ENCODE measurements at places on chromosomes 7 and 10. TPM values are rescaled to one million over a fixed set of nuclear protein-coding genes. Genes with fewer than 3 reads are reported as not detected.

- DNase-seq, result no peak
These were observed 74.4 kb upstream of the SFMBT2 start for GRCh38 chr10:7485244-7485556.

GRCh38 chr7:142327628-142328405 lies 70.0 kb upstream of the PRSS58 start:
- no peak for DNase-seq

GRCh38 chr10:103078309-103078615 lies 114.8 kb downstream of the NT5C2 start:
- no peak for DNase-seq

DNA sequence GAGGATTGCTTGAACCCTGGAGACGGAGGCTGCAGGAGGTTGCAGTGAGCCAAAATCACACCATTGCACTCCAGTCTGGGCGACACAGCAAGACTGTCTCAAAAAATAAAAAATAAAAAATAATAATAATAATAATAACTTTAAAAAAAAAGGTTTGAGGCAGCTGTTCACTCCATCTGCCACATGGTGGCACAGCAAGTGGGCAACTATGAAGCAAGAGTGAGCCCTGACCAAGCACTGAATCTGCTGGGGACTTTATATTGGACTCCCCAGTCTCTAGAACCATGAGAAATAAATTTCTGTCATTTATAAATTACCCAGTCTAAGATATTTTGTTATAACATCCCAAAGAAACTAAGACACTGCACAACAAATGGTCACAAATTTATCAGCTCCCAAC lies 14.6 kb upstream of the BRI3 start:
- no peak for DNase-seq

The DENND2A gene
- 19.0 TPM for total RNA-seq

DNA sequence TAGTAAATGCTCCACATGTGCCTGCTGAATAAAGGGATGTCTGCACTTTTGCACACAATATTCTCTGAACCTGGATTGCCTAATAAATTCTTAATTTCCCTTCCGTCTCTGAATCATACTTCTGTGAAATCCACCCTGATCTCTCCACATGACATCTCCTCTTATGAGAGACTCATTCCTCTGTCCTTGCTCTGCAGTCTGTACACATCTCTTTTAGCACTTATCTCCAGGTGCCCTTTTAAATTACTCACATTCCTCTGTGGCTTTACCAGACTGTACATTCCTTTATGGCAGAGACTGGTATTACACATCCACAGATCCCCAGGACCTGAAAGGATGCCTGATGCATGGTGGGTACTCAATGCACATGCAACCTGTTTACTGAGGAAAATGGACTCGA lies 527.6 kb downstream of the PHTF2 start:
- no peak for DNase-seq

DNA sequence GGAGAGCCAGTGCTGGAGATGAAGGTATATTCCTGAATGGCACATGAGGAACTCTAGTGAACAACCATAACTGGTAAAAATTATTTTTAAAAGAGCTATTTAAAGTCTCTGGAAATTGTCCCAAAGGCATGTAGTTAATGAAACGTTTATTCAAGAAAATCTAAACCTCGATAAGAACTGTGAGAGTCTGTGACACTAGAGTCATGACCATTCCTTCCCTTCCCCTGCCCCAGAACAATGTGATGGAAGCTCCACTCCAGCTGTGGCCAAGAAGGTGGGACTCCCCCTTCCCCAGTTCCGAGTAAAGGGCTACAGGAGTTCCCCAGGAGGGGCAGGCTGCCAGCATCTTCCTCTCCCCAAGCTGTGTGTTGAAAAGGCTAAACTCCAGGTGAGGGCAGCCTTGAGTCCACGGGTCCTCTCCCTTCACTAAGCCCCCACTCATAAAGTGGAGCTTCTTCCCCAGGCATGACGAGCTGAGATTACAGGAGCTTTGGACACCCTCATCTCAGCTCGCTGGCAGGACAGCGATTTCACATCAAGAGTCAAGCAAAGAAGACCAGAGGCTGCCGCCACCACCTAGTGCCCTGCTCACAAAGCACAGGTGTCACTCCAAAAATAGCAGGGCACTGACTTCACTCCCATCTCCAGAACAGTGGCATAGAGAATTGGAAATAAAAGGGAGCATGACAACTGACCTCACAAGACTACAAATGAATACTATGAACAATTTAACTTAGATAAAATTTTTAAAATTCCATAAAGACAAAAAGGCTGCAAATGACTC lies 68.5 kb downstream of the NHLRC2 start:
- no peak for DNase-seq

DNA sequence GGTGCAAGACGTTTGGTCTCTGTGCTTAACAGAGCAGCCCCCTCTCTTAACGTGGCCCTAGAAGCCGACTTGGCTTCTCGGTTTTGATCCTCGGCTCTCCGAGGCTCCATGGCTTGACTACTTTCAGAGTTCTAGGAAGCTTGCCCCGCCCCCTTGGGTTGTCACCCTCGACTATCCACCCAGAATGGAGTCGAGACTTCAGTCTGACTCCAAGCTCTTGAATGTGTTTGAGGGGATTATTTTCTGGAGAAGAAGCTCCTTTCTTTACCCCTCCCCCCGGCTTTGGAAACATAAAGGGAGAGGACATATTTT lies 448 bp downstream of the SEC24C start:
- peak; percentile 74 for DNase-seq

The PLEKHS1 gene
- total RNA-seq, result not detected

GRCh38 chr7:17849504-17849903 lies 90.8 kb downstream of the SNX13 start:
- no peak for DNase-seq

The MEOX2 gene
- 6.3 TPM for total RNA-seq

The PTPRZ1 gene
- 0.88 TPM for total RNA-seq

DNA sequence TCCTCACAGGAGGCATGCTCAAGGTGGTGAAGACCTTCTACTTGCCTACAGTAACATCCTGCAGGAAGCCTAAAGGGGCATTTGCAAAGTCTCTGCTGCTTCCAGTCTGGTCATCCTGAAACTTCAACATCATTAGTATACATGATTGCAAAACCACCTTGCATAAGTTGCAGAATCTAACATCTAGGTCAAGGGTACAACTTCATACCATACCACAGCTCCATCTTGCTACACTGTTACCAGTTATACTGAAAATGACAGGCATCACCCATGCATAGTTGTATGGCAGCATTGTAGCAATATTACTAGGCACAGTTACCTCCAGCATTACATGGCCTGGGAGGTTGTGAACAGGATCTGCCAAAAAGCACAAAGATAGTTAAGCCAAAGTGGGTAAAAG lies 13.7 kb upstream of the MACROH2A2 start:
- DNase-seq, result no peak

DNA sequence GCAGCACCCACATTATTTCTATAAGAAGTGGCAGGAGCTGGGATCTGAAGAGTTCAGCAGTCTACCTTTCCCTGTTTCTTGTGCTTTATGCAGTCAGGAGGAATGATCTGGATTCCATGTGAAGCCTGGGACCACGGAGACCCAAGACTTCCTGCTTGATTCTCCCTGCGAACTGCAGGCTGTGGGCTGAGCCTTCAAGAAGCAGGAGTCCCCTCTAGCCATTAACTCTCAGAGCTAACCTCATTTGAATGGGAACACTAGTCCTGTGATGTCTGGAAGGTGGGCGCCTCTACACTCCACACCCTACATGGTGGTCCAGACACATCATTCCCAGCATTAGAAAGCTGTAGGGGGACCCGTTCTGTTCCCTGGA lies 874 bp upstream of the RBP3 start:
- no peak for DNase-seq

GRCh38 chr10:101293007-101293723 lies 60.8 kb upstream of the BTRC start:
- no peak for DNase-seq

DNA sequence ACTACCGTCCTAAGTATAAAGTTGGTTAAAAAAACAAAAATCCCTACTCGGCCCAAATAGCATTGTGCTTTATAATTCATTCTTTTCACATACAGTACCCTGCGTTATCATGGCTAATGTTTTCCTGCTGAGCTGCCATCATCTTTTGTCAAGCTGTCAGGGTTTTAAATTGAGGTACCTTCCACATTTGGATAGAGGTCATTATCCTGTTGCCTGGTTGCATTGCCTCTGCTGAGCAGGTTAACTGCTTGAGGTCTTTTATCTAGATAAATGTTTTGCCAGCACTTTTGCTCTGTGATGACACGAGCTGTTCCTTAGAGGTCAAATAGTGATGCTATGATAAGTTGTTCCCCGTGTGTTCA lies 94.4 kb upstream of the FZD1 start:
- DNase-seq, result no peak

GRCh38 chr10:103197174-103197573 lies 4.1 kb upstream of the NT5C2 start:
- peak; percentile 60 for DNase-seq

DNA sequence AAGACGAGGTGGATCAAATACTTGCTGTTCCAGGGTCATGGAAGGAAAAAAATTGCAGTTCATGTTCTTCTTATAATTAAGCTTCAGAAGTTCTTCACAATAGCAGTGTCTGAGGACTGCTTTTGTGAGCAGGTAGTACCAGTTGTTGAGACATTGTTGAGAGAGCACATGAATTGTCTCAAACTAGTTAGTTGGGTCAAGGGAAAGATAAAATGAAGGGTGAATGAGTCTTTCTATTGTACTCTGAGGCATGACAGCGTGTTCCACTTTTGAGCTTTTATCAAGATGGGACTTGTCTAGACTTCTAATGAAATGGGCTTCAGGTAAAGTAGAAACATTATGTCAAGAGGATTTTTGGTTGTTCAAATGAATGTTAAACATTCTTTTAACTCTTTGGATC lies 26.0 kb downstream of the KAT6B start:
- DNase-seq, result no peak

GRCh38 chr7:91789086-91789485 lies 91.4 kb downstream of the MTERF1 start:
- DNase-seq, result no peak

- DNase-seq, result no peak
These were observed 13.5 kb downstream of the ZC3HC1 start for GRCh38 chr7:130037703-130038102.

DNA sequence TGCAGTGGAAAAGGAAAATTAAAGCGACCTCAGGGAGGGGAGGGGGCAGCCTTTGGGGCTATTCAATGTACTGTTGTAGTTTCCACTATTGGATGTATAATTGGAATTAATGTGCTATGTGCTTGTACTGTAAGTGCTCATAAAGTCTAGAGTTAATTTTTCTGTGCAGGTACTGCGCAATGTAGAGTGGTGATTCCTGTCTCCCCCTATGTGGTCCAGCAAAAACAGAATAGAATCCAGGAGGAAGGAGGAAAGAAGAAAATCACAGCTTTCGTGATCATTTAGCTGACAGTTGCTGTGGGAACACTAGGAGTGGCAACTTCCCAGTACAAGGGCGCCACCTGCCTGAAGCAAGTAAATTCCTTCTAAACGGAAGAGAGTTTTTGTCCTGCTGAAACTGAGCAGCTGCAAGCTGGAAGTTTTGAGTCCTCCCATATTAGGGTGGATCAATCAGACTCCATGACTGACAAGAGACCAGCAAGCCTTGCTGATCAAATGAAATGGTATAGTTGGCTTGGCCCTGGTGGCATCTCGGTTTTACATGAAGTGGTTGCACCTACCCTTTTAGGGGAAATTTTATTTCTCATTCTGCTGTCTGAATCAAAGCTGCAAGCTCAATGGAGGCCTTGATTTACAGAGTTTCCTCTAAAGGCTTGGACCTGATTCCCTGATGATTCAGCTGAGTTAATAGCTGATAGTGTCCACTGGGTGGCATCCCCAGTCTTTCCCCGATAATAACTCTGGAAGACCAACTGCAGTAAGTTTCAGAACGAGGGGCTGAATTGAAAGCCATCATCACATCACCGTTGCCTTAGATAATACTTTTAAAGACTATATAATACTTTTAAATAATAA lies 299.8 kb downstream of the HGF start:
- peak; percentile 74 for DNase-seq

GRCh38 chr10:101291331-101292193 lies 62.3 kb upstream of the LBX1 start:
- DNase-seq, result peak; percentile 73

DNA sequence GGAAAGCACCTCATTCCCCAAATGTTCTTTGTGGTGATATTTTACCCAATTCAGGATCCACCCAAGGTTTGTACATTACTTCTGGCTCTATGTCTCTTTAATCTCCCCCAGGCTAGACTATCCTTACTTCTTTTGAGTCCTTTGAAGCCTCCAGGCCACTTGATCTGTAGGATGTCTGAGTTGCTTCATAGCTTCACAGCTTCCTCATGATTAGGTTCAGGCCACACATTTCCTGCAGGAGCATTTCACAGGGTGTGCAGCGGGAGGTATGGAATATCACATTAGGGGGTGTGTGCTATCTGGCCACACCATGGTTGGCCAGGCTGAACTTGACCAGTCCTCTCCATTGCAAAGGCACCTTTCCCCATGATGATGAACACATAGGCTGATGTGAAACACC lies 18.7 kb downstream of the TSPAN15 start:
- no peak for DNase-seq

The EVX1 gene
- total RNA-seq, result not detected

GRCh38 chr7:117715784-117716445 lies 157.3 kb downstream of the CTTNBP2 start:
- DNase-seq, result no peak

The C10orf53 gene
- total RNA-seq, result not detected

The ARL4A gene
- total RNA-seq, result 17.9 TPM

- peak; percentile 84 for DNase-seq
These were observed 1090.1 kb downstream of the KCNMA1 start for GRCh38 chr10:76547352-76547972.

DNA sequence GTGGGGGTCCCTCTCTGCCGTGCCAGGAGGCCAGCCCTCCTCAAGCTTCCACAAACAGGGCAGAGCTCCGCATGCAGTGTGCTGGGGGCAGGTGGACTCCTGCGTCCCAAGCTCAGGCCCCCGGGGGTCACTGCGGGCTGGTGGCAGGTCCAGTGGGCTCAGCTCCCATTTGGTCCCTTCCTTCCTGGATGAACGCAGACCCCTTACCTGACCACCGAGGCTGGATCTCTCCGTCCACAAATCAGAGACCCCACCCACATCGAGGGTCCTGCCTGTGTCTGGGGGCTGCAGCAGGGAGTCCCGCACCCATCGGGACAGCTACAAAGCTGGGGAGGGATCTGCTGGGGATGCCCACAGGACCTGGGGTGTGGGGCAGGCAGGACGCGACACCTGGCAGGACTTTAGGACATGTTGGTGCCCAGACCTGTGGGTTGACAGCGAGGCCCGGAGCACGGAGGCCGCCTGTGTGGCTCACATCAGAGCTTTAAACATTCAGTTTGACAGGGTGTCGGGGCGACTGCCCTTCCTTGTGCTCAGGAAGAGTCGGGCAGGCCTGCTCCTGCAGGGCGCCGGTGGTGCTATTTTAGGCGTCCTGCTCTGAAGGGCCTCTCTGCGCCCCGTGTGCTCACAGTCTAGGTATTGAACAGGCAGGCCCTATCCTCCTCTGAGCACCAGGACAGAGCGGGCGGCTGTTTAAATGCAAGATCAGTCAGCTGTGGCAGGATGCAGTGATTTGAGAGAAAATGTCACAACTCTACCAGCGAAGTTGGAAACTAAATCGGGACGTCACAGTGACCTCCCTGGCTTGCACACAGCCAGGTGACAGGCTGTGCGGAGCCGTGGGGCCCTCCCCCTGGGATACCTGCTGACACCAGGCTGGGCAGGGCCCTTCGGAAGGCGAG lies 15.9 kb upstream of the CFAP46 start:
- no peak for DNase-seq

- no peak for DNase-seq
These were observed 90.0 kb upstream of the AOAH start for GRCh38 chr7:36814311-36814710.

The POLR1F gene
- total RNA-seq, result 8.3 TPM

The NEUROD6 gene
- not detected for total RNA-seq

- DNase-seq, result peak; percentile 86
These were observed 57.0 kb downstream of the YKT6 start for GRCh38 chr7:44257618-44258422.
